T-helper 2 cell (primary cell): ENCODE measurements at places on chromosomes 2 and 18.
A peak's percentile ranks its signal among the peaks of the same experiment; 100 is the strongest.

DNA sequence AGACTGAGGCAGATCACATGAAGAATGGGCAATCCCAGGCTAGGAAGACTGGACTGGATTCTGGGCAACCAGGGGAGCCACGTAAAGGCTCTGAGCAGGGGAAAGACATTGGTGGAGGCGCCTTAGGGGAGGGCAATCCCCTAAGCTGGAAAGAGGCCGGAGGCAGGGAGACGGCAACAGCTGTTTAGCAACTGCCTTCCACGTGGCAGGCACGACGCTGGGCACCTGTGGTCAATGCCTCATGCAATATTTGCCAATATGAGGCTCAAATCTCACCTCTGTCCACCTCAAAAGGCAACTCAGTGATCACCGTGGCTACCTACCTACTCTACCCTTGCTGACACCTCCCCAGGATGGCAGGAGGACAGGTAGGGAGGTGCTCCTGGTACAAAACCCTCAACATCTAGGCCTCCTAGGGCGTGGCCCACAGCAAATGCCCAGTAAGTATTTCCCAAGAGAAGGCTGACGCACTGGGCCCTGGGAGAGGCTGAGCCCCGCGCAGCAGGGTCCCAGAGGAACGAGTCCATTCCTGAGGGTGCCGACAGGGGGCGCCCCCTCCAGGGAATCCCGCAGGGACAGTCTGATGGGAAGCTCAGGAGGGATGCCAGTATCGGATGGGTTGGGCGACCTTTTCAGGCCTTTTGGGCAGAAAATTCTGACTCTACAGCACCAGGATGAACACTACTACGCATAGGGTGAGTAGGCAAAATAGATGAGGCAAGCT is 8.9 kb downstream of the BOLA3 start:
- DNase-seq = no peak

- DNase-seq = no peak
Measured at GRCh38 chr2:46009315-46009714, 287.9 kb upstream of the EPAS1 start.

- DNase-seq = no peak
Measured at GRCh38 chr2:25104736-25105135, 62.9 kb downstream of the EFR3B start.

- DNase-seq = no peak
Measured at GRCh38 chr2:148508878-148509287, 135.7 kb upstream of the EPC2 start.

DNA sequence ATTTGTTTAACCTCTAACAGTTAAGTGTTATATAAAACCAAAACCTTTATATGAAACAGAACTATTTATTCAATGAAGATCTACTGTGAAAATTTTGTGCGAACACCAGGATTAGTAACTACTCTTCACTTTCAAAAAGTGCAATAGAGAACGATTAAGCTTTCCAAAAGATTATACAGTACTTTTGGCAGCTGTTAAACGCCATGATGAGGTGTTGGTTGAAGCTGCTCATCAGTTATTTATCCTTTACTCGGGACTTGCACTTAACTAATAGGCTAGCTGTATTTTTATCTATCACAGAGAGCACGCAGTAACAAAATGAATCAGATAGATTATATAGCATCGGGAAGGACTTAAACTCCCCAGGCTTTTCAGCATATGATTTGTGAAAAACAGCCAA is 113.6 kb downstream of the GCA start:
- DNase-seq = no peak

DNA sequence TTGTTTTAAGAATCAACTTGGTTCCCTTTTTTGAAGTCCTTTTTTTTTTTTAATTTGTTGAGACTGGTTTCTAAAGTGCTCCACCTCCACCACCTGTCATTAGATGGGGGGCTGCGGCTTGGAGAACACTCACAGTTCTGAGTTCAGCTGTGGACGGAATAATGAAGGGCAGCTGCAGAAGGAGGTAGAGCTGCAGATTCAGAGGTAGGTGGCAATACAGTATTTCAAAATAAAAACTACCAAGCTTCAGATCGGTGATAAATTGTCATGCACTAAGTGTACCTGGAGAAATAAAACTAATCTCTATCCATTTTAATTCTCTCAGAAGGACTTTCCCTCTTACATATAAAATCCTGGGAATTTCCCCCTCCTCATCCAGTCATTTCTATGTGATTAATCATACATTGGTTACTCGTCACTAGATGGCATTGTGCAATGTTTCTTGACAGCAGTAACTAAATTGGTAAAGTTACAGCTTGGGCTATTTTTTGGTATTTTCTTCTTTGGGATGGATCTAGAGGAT is 81.1 kb upstream of the SLC39A10 start:
- no peak for DNase-seq

- no peak for DNase-seq
Measured at GRCh38 chr2:143205106-143205764, 76.0 kb downstream of the ARHGAP15 start.

- no peak for DNase-seq
Measured at GRCh38 chr2:204946892-204947291, 401.6 kb downstream of the PARD3B start.

- no peak for DNase-seq
Measured at GRCh38 chr2:101538076-101538475, 63.2 kb upstream of the RFX8 start.

GRCh38 chr18:13173578-13174145 is 44.9 kb upstream of the LDLRAD4 start:
- DNase-seq = no peak

GRCh38 chr18:69999656-70000055 is 52.0 kb upstream of the CD226 start:
- no peak for DNase-seq

GRCh38 chr2:174518395-174518794 is 31.6 kb upstream of the GPR155 start:
- DNase-seq = no peak

- DNase-seq = no peak
Measured at GRCh38 chr2:45732946-45733345, 81.5 kb downstream of the PRKCE start.

GRCh38 chr2:238573065-238573778 is 146.5 kb downstream of the ASB1 start:
- no peak for DNase-seq

- DNase-seq = no peak
Measured at GRCh38 chr18:9951022-9951859, 37.4 kb downstream of the VAPA start.

DNA sequence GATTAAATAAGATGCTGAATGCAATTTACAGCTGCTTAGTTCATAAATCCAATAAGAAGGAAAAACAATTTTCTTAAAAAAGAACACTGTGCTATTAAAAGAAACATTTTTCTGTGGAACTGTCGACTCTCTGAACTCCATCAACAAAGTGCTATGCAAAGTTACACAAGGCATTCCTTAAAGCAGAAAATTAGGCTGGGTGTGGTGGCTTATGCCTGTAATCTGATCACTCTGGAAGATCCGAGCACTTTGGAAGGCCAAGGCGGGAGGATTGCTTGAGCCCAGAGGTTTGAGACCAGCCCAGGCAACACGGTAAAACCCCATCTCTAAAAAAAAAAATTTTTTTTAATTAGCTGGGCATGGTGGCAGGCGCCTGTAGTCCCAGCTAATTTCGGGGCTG is 13.0 kb downstream of the MCM6 start:
- DNase-seq = no peak

DNA sequence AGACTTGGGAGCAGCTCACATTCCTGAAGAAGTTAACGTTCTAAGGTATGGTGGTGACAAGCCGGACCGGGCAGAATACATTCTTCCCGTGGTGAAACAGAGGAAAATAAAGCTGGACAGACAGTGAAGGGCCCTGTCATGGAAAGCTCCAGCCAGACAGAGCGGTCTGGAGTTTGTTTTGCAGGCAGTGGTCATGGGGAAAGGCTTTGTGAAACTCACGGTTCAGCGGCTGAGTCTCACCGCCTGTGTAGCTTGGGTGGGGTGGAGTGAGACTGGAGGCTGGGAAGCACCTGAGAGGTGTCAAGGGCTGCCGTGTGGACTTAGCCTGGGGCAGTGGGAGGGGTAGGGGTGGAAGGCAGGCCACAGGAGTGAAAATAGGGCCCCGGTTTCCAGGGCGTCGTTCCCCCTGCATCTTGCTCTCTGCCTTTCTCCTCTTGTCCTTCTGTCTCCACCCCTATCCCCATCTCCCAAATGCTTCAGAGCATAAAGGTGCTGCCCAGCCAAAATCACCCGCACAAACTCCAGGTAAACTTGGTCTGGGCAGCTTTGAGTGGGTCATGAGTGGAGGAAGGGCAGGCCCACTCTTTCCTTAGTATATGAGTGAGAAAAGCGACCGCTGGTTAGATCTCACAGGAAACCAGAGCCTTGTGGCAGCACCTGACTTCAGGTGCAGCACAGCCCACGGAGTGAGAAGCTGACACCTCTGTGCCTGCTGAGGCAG is 11.4 kb upstream of the SLC20A1 start:
- no peak for DNase-seq

GRCh38 chr2:157825885-157826284 is 50.2 kb downstream of the ACVR1 start:
- DNase-seq = no peak

- DNase-seq = no peak
Measured at GRCh38 chr2:238380336-238380735, 46.4 kb upstream of the ASB1 start.

DNA sequence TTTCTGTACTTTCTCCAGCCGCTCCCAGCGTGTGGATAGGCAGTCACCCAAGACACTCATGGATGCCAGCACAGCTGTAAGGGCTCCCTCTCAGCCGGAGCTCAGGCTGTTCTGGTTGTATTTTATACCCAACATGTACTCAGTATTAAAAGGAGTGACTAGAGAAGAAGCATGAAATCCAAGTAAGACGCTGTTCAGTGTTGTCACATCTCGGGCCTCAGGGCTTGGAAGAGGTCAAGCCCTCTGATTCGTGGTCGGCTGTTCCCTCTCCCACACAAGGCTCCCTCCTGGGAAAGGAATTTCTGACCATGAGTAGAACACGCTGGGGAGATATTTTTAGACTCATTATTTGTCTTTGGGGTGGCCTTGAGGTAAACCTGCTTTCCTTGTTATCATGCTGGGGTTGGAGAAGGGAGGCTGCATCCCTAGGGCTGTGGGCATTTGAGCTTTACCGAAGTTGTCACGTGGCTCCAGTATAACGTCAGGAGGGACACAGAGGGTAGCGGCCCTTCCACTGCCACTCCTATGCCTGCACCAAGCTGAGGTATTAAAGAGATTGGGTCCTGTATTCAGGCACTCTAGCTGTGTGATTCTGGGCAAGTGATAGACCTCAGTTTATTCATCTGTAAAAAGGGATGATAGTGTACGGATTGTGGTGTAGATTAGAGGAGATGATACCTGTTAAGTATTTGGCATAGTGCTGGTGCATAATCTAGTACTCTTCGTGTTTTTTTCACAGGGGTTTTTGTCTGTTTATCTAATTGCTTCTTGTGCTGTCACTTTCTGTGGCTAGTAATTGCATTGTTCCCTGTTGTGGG is 34.1 kb downstream of the HK2 start:
- DNase-seq = peak; percentile 37

DNA sequence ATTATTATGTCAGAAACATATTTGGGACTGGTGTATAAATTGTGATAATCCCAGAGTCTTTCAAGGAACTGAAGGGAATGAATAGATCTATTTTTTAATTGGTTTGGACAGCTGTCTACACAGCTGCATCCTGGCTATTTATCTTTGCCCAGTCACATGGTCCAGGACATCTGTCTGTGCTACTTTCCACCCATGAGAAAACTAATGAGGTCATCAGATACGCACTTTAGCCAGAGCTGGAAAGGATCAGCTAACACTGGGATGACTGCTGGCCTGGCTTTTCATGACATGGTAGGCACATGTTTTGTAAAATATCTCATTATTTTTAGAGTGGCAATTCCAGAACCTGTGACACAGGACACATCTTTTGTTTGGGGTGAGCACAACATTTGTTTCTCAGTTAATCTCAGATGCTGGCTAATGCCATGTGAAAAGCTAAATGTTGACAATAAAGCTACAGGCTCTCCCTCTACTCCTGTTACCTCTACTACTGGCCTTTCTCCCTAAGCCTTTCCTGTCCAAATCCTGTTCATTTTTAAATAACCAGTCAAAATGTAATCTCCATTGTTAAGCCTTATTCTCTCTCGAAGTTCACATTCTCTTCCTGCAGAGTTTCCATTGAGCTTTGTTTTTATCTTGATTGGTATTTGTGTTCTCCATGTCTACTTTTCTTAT is 500.7 kb downstream of the RIT2 start:
- DNase-seq = no peak

- no peak for DNase-seq
Measured at GRCh38 chr2:44348400-44348799, 12.9 kb downstream of the PREPL start.

DNA sequence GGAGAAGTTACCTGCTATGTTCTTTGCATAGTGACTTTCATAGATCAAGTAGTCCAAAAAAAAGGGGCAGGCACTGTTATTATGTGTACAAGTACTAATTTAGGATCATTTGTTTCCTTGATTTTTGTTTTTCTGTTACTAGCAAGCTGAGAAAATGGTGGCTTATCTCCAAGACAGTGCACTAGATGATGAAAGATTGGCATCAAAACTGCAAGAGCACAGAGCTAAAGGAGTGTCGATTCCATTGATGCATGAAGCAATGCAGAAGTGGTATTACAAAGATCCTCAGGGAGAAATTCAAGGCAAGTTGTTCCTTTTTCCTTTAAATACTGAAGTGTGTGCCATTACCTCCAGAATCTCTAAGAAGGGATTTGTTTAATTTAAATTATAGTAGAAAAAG is 19.6 kb upstream of the KCNJ13 start:
- DNase-seq = no peak

- DNase-seq = no peak
Measured at GRCh38 chr2:188813315-188813714, 160.9 kb upstream of the COL3A1 start.

DNA sequence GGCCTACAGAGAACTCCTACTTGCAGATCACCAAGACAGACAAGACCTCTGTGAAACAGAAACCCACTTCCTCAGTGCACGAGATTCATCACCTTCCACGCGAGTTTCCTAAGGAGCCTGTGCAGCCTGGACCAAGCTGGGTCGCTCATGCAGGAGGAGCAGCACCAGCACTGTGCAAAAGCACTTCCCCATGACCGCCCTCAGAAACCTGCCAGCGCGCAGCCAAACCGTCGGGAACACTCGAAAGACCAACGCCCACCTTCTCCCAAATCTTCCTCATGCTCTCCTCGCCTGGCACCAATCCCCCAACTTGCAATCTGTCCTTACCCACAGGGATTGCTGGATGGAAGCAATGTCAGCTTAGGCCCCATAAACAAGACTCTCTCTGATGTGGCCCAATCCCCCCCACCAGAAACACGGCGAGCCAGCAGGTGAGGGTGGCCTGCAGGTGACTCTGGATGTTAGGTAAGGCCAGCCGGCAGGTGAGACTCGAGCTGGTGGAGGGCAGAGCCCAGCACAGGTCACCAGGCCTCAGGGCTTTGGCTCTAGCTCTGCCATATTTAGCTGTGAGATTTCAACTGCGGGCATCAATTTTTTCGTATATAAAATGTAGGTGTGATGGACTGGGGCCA is 69.4 kb downstream of the PXDN start:
- DNase-seq = no peak

- no peak for DNase-seq
Measured at GRCh38 chr2:186129767-186130581, 356.1 kb upstream of the ZC3H15 start.
